CD4-positive, alpha-beta T cell treated with Interleukin-2 at 100 ng/mL for 4 hours (primary cell): ENCODE measurements at places on chromosomes 1 and 21.
A peak's percentile ranks its signal among the peaks of the same experiment; 100 is the strongest.

- DNase-seq = no peak
Observed at GRCh38 chr1:47752559-47752958, 244.6 kb downstream of the TRABD2B start.

- no peak for DNase-seq
Observed at GRCh38 chr1:151947140-151947539, 37.8 kb upstream of the THEM4 start.

DNA sequence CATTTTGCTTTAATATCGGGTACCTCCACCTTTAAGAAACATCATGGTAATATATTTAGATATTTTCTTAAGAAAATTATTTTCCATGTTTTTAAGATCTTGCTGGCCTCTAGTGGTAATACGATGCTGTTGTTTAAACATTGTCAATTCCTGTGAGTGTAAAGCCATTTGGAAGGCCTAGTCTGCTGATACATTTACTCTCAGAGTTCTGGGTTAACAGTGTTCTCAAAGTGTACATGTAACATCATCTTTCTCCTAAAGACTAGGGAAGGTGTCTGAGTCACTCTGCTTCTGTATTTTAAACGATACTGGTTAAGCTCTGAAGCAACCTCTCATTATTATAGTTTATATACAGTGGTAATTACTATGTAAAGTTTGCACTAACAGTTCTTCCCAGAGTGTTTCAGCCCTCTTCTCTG lies 189.1 kb downstream of the RASAL2 start:
- no peak for DNase-seq

DNA sequence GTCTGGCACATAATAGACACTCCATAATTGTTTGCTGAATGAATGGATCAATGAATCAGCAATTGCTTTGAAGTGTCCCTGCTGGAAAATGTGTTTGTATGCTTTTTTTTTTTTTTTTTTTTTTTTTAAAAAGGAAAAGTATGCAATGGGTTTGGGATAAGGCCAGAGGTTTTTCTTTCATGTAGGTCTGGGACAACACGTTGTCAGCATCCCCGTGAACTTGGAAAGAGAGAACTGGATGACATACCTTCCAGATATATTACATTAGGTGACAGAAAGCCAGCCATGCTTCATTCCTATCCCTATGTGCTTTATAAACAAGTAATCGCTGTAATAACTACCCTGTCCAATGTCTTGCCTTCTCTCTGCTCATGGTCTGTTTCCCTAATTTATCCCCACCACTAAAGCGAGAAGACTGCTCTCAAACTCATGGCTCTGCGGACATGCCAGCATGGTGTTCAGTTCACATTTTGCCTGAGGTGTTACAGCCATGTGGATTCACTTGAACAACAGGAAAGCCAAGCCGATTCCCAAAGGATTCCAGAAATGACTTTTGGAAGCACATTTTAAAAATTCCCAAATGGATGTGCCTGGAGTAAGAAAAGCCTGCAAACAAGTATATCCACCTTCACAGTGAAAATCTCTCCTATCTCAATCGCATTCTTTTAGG lies 34.8 kb upstream of the GREM2 start:
- no peak for DNase-seq

DNA sequence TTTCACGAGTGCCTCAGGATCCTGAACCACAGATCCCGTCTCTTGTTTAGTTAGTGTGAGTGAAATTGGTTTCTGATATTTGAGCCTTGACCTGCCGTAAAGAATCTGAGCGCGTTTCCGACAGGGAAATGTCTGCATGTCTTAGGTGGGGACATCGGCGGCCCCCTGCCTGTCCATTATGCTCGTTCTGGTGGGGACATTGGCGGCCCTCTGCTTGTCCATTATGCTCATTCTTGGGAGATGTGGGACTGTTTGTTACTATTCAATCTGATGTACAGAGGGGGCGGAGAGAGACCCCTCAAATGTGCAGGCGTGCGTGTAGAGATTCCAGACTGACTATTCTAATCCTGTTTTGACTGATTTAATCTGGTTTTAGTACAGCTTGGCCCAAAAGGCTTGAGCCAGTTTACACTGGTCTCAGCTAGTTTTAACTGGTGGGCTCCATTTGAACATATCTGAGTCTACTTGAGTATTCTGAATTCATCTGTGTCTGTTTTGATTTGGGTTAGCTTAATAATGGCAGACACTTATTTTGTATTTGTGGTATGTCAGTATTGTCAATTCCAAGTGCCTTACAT lies 6.6 kb upstream of the TINAGL1 start:
- DNase-seq = no peak

- no peak for DNase-seq
Observed at GRCh38 chr21:38649120-38649519, 150.8 kb upstream of the ERG start.

DNA sequence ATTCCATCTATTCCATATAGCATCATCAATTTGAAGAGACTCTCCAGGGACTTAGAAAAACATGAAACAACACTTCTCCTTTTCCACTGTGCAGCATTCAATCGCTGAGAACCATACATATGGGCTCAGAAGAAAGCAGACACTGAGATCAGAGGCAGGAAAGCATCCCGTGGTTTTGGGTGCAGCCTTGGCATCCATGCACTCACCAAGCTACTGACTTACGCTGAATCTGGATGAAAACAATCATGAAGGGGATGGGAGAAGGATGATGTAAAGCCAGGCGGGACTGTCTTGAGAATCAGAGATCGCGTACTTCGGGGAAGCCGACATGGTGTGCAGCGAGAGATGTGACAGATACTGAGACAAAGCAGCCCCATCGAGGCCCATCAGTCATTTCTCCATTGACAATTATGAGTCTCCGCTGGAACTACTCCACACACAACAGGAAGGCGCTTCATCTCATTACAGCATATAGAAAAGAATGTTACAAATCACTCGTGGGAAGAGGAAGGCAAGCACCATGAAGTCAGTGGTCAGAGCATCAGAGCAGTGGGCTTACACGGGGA lies 2.3 kb upstream of the TIAM1 start:
- DNase-seq = no peak

GRCh38 chr1:209720326-209720725 lies 15.7 kb downstream of the HSD11B1 start:
- no peak for DNase-seq

GRCh38 chr21:42226626-42227025 lies 7.7 kb downstream of the ABCG1 start:
- DNase-seq = no peak

DNA sequence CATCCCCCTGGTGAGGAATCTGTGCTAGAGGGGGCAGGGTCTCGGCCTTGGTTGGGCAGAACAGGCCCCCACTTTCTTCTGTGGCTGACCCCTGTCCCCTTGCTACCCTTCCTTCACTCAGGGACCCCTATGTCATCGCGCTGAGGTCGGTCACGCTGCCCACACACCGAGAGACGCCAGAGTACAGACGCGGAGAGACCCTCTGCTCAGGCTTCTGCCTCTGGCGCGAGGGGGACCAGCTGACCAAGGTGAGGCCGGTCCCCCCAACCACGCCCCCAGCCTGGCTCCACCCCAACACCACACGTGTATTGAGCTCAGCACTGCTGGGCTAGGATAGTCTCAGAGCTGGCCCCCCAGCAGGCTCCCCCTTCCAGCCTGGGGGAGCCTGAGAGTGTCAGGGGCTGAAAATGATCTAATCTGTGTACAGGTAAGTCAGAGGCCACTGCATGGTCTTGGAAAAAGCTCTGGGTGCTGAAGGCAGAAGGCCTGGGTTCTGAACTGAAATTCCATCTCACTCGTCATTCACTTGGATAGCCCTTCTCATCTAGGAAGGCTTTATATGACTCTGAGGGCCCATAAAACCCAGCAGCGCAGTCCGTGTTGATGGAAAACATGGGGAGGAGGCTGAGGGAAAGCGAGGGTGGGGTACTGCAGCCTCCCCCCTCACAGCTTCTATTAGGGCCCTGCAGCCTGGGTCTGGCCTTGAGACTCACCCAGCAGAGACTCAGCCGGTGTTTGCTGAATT lies 15.3 kb downstream of the FAM151A start:
- DNase-seq = no peak

- DNase-seq = no peak
Observed at GRCh38 chr1:24098943-24099638, 12.8 kb downstream of the MYOM3 start.

DNA sequence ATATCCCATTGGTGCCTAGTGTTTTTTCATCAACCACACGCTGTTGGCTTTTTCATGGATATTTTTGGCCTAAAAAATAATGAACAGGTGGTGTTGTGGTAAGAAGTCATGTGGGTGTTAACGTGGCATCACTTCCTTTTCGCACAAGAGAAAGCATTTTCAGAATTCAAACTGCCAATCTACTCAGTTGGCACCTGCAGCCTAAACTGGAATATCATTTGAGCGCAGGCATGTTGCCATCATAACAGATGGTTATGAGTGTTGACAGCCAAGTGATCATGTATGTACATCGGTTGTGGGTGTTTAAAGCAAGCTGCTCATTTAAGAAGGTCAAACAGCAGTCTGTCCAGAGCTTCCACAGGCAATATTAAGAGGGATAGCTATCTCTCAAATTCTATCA lies 1963.0 kb downstream of the NCAM2 start:
- no peak for DNase-seq

DNA sequence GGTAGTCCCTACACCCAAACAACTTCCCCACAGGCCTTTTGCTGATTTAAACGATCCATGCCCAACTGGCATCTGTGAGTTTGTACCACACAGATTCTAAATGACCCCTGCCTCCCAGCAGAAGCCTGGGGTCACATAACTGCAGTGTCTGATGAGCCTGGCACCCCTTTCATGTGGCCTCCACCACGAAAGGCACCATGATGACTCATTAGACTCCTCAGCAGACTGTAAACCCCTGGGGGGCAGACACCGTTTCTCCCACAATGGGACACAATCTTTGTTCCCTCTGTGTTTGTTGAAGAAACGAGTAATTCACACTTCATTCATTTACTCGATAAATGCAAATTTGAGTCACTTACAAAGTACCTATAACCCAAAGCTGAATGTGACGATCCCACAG lies 81.6 kb downstream of the CCDC185 start:
- no peak for DNase-seq

DNA sequence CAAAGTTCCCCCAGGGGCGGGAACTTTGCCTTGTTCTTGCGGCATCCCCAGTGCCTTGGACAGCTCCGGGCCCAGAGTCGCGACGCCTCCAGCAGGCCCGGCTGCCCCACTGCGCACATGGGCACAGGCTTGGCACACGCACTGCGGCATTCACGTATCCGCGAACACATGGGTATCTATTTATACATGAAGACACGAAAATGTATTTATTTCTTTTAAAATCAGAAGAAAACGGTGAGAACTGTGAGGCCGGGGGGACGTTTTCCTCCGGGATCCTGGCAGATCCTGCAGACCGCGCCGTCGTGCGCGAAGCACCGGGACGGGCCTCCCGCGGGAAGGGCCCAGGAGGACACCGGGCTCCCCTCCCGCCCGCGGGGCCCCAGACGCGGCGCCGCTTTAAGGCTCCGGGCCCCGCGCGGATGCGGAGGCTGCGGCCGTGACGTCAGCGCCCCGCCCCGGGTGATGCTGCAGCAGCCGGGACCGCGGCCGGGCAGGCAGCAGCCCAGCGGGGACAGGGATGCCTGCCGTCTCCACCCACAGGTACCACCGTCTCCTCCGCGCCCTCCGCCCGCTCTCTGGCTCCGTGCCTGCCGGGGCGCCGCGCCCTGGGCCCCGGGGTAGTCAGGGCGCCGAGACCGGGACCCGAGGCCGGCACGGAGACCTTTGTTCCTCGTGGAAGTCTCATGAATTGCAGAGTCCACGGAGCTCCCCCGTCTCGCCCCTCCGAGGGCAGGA lies at the start of gene SLC45A1:
TSS of gene SLC45A1 (plus strand) at position 468 of the 735 bp plus-strand sequence. CDS start 6,216 bp downstream, outside the sequence.
- DNase-seq = peak; percentile 72

DNA sequence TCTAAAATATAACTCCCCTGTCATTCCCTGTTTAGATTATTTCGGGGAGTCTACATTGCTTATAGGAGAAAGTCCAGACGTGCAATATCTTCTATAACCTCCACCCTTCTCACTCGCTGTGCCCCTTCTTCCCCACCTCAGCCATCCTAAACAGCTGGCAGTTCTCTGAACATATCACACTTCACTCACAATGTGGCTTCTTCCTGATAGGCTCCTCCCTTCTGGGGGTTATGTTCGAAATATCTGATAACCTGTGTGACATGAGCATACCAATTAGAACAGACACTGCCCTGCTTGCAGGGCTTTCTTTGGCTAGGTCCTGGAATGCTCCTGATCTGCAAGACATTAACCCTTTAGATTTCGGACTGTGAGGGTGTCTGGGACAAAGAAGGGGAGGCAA lies 274.6 kb downstream of the NFIA start:
- DNase-seq = no peak

DNA sequence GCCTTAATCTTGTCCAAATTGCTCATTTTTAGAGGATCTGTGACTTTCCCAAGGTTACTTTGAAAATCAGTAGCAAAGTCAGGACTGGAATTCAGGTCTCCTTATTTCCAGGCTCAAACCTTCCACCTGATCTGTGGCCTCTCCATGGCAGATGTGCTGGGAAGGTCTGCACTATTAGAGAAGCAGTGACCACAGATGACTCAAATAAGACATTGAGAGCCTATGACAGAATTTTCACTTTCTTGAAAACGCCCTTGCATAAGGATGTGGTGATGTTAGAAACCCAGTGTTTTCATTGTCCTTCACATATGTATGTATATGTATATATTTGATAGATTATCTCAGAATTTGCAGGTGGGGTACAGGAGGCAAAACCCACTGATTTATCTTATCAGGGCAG lies 45.3 kb downstream of the TTC39A start:
- no peak for DNase-seq

DNA sequence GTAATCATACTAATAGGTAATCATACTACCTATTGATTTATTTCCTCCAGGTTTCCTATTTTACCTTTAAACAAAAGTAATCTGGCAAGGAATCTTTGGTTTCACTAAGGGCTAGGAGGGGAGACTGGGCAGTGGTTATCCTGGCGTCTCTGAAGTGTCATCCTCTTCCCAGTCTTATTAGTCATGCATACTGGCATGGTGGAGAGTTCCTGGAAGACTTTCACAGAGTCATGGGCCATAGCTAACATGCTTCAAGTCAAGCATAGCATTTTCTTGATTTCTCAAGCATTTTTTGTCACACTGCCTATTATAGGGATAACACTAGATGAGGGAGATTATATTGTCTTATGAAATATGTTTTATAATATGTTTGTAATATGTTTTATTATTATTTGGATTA lies 64.0 kb upstream of the ASB17 start:
- no peak for DNase-seq

GRCh38 chr1:36133484-36133883 lies 8.5 kb upstream of the COL8A2 start:
- no peak for DNase-seq

- no peak for DNase-seq
Observed at GRCh38 chr1:240572328-240572727, 39.6 kb downstream of the GREM2 start.

- no peak for DNase-seq
Observed at GRCh38 chr1:51656374-51656773, 39.5 kb downstream of the OSBPL9 start.

- no peak for DNase-seq
Observed at GRCh38 chr1:104720741-104721140, 971.0 kb downstream of the AMY1C start.
